Sciatic nerve (tissue), 2 donors: ENCODE measurements at places on chromosomes 16 and 17.
A peak's percentile ranks its signal among the peaks of the same experiment; 100 is the strongest.

DNA sequence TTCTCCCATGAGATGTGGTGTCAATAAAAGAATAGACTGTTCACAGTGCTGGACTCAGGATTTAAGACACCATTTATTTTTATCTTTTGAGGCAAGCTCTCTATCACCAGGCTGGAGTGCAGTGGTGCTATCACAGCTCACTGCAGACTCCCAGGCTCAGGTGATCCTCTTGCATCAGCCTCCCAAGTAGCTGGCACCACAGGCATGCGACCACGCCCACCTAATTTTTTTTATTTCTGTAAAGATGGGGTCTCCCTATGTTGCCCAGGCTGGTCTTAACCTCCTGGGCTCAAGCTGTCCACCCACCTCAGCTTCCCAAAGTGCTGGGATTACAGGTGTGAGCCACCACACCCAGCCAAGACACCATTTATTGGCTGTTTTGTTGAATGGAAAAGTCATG, 18.6 kb upstream of the DRG2 start:
- no peak for DNase-seq

DNA sequence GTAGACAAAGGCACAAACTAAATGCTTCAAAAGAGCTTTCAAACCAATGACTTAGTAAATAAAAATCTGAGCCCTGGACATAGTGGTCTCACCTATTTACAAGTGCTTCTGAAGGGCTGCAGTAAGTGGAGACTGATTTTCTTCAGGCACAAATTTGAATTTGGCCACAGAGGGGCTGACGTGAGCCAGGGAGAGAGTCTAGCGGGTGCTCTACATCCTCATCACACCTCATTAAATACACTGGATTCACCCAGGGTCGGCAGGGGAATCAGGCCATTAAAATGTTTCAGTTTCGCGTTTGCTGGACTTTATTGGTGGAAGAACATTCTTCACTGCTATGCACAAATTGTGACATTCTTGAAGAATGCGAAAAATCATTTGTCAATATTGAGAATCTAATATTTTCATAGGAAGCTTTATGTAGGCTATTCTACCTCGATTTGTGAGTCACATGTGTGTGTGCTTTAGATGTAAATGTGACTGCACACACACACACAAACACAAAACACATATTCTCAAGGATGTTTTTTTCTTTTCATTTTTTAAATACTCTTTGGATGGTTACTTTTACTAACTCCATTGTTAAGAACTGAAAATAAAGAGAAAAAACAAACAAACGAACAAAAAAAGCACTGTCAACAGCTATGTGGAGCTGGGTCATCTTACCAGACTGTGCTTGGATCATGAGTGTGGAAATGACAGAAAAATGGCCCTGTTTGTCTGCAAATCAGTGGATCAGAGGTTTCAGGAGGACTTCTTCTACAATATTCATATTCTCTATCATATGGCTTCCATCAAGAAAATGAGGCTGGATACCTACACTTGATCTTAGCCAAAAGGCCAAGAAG, 58.9 kb downstream of the CDH11 start:
- no peak for DNase-seq

GRCh38 chr17:71430281-71430680, 690.5 kb upstream of the SOX9 start:
- no peak for DNase-seq

- no peak for DNase-seq
Observed at GRCh38 chr17:44268709-44269534, 987 bp upstream of the SLC4A1 start.

DNA sequence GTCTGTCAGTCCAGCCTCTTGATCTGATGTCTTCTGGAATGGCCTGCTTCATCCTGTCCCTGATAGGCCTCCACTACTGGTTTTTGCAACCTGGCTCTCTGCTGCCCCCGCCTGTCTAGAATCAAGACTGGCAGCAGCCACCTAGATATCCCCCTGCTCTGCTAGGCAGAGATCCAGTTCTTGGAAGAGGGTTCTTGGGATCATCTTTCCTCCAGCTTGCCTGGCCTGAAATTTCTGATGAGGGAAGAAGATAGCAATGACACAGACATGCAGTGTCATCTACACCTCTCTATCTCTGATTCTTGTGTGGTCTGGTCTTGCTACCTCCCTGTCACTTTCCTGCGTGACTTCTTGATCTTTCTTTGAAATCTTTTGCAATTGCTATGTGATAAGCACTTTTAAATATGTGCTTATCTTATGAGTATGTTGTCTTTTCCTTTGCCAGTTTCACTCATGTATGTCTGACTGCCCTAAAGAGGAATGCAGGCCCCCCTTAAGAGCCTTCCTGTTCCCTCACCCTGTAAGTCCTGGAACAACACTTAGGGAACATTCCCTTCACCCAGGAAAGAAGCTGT, 20.3 kb upstream of the NFATC3 start:
- DNase-seq = peak; percentile 86

- no peak for DNase-seq
Observed at GRCh38 chr17:44828919-44829522, 1.1 kb downstream of the GJC1 start.

DNA sequence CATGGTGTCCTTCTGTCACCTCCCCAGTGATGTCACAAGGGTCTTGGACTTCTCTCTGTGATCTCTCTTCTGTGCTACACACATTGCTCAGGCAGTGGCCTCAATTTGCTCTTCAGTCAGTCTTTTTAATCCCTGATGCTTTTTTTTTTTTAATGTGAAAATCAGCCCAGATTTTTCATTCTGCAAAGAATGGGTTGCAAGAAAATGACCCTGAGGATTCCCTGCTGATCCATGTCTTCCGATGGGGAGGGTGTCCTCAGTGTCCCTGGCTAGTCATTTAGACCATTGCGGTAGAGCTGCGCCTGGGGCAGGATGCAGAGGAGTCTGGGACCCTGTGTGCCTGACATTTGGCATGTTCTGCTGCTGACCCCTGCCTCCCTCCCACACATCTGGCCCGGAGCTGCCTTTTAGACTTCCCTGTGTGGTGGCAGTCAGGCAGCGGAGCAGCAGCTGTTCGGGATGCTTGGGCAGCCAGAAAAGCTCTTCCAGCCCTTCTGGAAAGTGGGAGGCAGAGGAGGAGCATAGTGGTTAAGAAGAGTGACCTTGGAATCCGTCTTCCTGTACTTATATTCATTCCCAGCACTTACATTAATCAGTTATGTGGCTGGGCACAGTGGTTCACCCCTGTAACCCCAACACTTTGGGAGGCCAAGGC, 12.3 kb downstream of the GPT2 start:
- DNase-seq = no peak

DNA sequence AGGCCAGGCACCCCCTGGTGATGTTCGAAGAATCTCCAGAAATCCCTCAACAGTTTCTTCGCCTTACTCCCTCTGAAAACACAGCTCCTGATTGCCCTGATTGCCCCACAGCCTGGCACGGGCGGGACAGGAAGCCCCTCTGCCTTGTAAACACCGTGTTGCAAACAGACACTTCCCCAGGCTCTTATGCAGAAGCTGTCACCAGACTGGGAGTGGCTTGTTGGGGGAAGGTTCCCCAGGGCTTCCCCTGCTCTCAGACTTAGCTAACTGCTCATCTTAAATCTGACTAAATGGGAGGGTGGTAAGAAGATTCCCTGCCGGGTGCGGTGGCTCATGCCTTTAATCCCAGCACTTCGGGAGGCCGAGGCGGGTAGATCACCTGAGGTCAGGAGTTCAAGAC, 11.2 kb downstream of the PIK3R5 start:
- DNase-seq = peak; percentile 72

GRCh38 chr17:351875-352420, 659 bp downstream of the RPH3AL start:
- no peak for DNase-seq

DNA sequence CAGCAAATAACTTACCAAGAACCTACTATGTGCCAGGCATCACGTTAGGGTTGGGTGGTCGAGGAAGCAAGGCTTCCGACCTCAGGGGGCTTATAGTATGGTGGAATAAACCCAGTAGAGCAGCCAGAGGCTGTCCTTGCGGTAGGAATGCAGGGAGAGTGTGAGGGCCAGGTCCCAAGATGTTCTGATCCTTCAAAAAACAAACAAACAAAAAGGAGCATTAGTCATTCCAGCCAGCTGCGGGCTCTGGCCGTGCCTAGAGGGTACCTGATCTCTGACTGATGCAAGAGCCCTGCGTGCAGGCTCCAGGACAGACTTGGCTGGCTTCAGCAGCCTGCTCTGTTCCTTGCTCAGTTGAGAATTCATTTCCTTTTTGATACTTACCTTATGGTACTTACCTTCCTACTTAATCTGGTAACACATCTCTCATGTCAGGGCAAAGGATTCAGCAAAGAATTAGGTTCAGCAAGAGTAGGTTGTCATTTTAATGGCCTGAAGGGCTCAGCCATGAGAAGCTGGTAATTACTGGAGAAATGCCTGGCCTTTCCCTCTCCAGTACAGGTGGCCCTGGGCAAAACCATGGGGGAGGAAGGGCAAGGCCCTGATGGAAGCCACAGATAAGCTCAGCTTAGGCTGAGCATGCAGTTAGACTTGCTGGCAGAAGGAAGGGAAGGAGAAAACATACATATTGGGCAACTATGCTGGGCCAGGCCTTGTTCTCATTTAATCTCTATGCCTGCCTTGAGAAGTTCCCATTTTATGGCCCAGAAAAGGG, 18.4 kb downstream of the CYB5D2 start:
- DNase-seq = no peak

GRCh38 chr17:79046916-79047280, 22.9 kb downstream of the C1QTNF1 start:
- peak; percentile 78 for DNase-seq

- no peak for DNase-seq
Observed at GRCh38 chr16:75584108-75584507, 17.9 kb downstream of the GABARAPL2 start.

DNA sequence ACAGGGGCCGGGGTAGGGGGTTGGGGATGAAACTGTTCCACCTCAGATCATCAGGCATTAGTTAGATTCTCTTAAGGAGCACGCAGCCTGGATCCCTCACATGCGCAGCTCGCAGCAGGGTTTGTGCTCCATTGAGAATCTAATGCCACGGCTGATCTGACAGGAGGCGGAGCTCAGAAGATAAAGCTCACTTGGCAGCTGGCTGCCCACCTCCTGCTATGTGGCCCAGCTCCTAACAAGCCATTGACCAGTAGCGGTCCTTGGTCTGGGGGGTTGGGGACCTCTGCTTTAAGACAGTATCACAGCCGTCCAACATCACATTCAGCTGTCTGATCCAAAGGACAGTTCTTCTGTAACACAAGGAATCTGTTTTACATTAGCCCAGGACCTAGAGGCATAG, 62.5 kb downstream of the SLC39A11 start:
- DNase-seq = no peak

- no peak for DNase-seq
Observed at GRCh38 chr17:58783380-58783779, 27.7 kb downstream of the PPM1E start.

DNA sequence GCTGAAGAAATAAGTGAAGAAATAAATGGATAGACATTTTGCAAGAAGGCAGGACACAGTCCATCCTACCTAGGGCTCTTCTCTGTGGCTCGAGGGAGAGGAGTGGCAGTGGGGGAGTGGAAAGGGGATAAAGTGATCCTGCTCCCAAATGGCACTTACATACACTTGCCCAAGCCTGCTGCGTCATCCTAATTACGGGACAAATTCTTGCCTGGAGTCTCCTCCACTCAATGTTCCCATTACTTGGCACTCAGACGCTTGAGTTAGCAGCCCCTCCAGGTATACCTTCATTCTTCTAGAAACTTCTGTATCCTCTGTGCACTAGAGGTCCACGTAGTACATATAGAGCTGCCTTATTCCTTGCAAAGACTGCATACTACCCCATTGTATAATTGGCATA, 15.7 kb upstream of the MAP3K14 start:
- DNase-seq = peak; percentile 13

DNA sequence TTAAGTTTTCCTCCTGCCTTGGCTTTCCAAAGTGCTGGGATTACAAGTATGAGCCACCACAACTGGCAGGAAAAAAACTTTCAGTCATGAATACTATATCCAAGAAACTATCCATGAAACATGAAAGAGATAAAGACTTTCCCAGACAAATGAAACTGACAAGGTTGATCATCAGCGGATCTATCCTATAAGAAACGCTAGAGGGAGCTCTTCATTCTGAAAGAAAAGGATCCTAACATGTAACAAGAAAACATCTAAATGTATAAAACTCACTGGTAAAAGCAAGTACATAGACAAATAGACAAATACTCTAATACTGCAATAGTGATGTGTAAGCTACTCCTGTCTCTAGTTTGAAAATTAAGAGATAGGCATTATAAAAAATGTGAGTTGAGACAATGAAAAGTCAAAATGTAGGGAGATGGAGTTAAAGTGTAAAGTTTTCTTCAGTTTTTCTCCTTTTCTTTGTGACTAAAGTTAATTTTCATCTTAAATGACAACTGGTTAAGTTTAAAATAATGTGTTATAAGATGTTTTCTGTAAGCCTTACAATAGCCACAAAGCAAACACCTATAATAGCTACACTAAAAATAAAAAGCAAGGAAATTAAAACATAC, 79.6 kb upstream of the TEKT1 start:
- no peak for DNase-seq

GRCh38 chr17:64343071-64343774, 47.4 kb downstream of the PECAM1 start:
- DNase-seq = no peak

DNA sequence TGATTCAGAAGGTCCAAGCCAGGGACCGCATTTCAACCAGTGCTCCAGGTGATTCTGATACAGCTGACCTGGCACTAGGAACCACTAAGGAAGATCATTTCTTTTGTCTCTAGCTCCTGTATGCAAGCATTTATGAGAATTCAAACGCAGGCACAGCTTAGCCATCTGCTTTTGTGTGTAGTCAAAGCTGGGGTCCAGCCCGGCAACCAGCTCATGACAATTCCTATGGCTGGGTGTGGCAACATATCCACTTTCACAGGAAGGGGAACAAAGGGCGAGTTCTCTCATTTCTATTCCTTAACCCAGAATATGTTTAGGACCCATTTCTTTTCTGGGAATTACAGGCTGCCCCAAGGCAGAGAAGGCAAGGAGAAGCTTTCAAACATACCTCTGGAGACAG, 27.3 kb upstream of the COG7 start:
- DNase-seq = no peak

DNA sequence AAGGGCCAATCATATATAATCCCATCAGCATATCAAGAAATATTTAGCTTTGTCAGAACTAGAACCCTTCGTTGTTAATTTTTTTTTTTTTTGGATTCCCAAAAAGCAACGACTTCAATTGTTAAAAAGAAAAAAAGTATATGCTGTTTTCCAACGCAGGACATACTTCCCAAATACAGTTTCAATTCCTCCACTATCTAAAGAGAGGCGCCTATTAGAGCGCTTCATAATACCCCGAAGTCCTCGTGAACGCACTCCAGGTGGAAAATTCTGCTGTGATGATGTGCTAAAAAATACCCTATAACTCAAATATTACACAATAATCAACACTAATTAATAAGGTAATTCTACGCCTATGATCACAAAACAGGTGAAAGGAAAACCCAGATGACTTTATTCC, 20.8 kb downstream of the GNA13 start:
- no peak for DNase-seq

- no peak for DNase-seq
Observed at GRCh38 chr17:57515662-57516211, 229.4 kb downstream of the CCDC182 start.

DNA sequence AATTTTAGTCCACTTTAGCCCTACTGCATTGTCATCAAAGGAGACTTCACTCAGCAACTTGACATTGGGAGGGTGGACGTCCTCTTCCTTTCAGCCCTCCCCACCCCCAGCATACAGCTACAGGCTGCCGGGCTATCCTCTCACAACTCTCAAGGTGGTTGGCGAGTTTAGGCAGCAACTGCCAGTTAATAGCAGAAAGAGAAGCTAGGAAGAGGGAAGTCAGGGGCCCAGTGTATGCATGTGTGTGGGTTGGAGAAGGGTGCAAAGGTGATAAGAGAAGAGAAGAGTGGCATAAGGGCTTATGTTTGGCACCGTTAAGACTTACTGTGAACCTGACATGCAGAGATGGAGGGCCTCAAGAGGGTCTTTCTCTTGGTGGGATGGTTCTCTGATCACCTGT, 31.8 kb downstream of the CCL4 start:
- DNase-seq = no peak
